ENCODE measurements at places on chromosomes 2 and 18.

DNA sequence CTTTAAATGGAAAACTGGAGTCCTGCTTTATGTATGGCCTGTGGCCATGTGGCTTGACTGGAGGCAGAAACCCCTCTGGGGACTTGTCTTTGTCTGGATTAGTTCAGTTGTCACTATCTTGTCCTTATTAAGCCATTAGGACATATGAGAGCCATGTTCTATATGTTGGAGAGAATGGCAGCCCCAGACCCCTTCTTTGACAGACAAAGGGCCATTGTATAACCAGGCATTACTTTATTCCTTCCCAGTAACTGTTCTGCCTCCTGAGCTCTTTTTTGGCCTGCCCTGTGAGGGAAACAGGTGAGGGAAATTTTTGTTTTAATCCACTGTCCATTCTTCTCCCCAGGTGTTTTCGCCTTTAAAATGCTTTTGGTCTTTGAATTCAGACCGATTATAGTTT lies 43.3 kb downstream of the FSHR start:
- no peak for DNase-seq

DNA sequence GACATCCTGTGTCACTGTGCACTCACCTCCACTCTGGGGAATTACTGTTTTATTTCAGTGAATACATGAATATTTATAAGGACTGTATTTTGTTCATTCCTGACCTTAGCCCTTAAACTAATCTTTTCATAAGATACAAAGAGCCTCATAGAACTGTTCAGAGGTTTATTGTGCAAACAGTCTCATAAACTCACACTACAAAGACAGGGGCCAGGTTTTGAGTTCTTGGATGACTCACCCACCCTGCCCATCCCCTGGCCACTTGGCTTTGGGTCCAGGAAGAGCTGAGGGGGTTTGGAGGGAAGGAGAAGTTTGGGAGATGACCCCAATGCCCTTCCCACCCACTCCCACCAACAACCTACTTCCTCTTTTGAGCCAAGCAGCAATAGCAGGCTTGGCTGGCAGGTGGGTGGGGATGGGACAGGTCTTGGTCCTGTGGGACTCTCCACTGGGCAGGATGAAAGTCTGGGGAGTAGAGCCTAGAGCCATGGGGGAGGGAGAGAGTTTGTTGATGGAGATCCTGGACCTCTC lies 43.1 kb upstream of the IL1R2 start:
- no peak for DNase-seq

DNA sequence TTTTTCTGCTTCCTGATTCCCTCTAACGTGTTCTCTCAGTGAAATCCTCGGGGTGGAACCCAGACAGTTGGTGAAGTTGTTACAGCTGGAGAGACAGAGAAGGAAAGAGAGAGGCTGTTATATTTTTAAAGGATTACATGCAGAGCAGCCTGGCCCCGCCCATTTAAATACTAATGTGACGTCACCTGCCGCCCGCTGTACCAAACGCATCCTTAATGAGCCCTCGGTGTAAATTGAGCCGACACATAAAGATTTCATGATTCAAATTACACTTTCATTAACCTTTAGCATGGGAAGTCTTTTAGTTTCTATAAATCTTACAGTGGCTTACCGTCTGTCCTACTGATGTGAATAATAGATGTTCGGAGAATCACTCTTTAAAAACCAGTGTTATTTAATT lies 164.0 kb upstream of the SIX3 start:
- DNase-seq = no peak

GRCh38 chr18:58056852-58057251 lies 12.8 kb downstream of the NEDD4L start:
- DNase-seq = no peak

DNA sequence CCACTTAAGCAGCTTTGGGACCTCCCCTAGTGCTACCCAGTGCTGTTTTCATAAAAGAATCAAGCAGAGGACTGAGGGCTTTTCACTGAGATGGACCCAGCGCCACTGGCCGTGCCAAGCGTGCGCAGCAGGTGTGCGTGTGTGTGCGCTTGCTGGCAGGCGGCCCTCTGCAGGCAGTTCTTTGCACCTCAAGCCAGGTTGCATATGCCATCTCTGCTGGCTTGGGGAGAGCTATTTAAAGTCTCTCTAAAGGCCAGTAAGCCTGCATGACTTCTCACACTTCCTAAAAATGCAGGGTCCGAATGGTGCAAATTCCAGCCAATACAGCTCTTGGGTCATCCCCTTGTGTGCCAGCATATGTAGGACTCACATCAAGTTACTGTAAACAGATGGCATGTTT lies 255.5 kb downstream of the RNF152 start:
- DNase-seq = no peak

GRCh38 chr18:30623401-30624065 lies 419.0 kb downstream of the DSC3 start:
- no peak for DNase-seq

GRCh38 chr2:58304843-58305242 lies 63.7 kb upstream of the FANCL start:
- DNase-seq = no peak

- DNase-seq = no peak
Observed at GRCh38 chr18:23612434-23613090, 26.3 kb upstream of the NPC1 start.

DNA sequence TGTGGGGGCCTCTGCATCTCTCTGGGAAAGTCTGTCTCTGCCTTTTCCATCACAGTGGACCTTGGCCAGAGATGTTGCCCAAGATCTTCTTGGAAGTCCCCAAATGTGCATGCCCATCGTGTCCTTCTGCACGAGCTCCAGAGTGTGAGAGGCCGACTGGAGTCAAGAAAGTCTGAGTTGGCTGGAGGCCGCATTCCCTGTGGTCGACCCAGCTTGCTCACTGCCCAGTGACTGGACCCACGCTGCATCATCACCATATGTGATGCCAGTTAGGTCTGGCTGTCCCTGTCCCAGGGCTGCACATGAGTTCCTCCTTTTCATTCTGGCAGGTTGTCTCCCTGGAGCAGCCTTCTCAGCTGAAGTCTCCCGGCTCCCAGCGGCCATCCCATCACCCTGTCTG lies 93.8 kb downstream of the ARL4C start:
- no peak for DNase-seq

DNA sequence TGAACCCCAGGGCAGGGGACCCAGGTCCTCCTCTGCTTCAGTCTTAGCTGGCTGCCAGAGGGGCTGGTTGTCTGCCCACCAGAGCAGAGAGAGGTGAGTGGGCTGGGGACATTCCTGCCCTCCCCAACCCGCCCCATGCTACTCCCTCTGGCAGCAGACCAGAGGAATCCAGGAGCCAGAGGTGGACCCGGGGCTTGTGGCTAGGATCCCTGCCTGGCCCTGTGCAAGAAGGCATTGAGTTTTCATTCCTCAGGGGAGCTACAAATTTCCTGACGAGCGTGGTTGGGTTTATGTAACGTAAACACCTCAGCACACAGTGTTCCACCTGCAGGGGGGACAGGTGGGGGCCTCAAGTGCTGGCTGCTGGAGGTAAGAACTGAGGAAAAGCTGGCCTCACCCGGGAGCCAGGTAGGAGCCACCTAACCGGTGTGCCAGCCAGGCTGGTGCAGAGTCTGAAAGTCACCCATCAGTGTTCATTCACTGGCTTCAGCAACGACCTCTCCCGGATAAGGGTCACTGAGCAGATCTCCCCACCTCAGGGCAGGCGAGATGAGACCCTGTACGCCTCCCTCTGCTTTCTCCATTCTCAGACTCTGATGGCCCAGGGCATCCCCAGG lies 246.8 kb downstream of the DYSF start:
- DNase-seq = no peak

All from KBM-7 (cell line).